ENCODE measurements at places on chromosomes 12 and 14.

GRCh38 chr12:112546339-112546738 is 127.6 kb downstream of the PTPN11 start:
- DNase-seq: no peak

GRCh38 chr14:89320381-89321000 is 96.5 kb downstream of the FOXN3 start:
- DNase-seq: no peak

DNA sequence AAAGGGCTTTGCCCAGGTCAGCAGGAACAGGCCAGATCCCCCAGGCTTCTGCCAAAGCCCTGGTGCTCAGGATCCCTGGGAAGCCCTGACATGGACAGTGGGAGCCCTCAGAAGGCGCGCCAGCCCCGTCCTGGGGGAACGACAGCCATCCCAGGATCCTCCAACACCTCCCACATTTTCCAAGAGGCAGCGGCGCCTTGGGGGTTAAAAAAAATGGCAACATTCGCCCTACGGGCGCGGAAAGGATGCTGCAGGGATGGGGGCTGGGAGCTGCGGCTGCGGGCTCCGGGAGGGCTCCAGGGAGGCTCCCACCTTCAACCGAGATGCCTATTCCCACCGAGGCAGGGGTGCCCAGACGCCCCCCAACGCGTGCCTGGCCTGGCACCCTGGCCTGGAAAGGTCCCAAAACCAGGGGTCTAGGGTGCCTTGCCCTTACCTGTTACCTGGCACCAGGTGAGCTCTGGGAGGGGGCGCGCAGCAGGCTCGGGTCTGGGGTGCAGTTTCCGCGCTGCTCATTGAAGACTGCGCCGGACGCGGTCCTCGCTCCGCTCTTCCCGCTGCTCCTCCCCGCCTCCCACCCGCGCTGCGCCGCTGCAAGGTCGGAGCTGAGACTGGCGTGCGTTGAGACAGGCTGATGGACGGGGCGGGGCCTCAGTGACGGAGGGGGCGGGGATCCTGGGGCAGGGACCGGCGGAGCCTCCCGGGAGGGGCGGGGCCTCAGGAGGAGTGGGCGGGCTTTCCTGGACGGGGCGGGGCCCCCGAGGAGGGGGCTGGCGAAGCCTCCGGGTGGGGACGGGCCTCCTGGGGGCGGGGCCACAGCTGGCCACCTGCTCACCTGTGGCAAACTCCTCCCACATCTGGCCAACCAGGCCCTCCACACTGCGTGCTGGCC is at the start of gene ABCB9:
TSS of gene ABCB9 (minus strand) at position 613 of the 892 bp plus-strand sequence. CDS start 6,228 bp downstream, outside the sequence.
- peak; percentile 91 for DNase-seq

DNA sequence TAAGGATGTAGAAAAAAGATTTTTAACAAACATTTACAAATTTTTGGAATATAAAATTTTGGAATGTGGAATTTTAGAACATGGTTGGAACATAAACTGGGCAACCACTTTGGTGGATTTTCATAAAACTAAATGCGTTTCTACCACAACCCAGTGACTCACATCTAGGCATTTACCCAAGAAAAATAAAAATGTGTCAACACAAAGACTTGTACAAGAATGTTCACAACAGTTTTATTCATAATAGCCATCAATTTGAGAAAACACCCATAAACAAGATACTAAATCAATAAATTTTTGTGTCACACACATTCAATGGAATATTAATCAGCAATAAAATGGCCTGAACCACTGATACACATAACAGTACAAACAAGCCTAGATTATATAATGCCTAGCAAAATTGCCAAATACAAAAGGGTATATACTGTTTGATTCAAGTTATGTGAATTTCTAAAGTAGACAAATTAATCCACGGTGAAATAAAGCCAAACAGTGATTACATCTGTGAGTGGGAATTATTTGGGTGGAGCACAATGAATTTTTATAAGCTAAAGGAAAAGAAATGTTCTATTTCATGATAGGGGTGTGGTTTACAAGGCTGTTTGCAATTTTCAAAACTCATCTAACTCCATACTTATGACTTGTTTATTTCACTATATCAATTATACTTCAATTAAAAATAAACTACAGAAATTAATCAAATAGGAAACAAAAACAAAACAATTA is 415.2 kb upstream of the OR4E1 start:
- DNase-seq: no peak

Data from GM12865 (cell line).